Right renal pelvis (tissue), 4 donors: ENCODE measurements at places on chromosomes 7 and 10. TPM values are rescaled to one million over a fixed set of nuclear protein-coding genes. Genes with fewer than 3 reads are reported as not detected.

The CPA1 gene
- 1.0 TPM for polyA plus RNA-seq

GRCh38 chr7:47497367-47498096 is 84.4 kb downstream of the TNS3 start:
- DNase-seq, result no peak

The ZNF716 gene
- not detected for polyA plus RNA-seq

The DLX6 gene
- polyA plus RNA-seq, result not detected

DNA sequence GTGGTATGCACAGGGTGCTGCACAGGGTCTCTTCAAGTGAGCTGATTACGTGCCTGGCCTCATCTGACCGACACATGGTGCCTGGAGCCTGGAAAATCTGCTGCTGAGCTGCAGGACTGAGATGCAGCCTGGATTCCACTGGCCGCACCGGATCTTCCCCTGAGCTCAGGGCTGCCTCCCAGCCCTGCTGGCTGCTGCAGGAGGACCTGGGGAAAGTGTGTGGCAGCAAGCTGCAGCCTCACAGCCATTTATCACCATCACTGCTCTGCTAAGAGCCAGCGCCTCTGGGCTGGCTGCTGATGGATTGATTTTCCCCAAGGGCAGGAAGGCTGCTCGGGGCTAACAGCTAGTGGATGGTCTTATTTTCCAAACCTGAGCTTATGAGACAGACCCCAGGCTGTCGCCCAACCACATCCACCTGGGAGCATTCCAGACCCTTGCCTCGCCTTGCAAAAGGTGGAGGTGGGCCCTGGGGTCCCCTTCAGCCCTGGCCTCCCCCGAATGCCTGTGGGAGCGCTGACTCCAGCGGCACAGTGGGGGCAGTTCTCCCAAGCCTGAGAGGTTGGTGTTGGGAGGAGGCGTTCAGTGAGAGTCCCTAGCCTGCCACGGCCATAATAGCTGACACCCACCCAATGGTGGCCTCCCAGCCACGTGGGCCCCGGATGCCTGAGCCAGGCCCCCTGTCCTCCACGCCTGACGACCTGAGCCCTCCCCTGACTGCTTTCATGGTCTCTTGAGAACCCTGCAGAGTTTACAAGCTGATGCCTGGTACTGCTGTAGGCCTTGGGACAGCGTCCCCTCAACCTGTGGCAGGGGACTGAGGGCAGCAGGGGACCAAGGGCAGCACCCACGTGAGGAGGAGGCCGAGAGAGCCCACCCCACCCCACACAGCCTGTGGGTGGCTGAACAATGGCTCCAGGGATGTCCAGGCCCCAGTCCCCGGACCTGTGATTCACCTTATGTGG is 38.2 kb downstream of the STK32C start:
- no peak for DNase-seq

DNA sequence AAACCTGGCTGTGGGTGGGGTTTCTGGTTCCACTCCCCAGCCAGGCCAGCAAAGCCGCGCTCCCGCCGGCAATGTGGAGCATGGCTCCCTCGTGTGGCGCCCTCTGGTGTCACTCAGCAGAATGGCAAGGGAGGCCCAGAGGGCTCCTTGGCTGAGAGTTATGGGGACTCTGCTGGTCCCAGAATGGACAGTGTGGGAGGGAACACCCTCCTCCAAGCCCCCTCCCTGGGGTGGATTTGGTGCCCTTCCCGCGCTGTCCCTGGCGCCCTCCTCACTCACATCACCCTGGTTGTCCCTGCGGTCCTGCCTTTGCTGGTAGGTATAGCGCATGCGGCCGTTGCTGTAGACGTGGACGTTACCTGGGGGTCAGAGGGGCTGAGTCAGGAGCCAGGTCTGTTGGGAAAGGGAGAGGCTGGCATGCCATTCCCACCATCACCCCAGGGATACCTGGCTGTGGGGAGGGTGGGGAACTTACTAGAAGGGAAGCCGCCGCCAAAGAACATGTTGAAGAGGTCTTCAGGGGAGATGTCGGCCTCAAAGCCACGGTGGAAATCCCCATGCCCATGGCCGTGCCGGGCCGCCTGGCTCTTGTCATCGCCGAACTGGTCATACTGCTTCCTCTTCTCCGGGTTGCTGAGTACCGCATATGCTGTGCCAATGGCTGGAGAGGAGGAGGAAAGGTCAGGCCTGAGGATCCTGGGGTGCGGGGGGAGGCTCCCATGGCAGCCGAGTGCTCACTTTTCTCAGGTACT is 14.0 kb downstream of the DNAJB12 start:
- DNase-seq, result no peak

The ABCB8 gene
- 20.5 TPM for polyA plus RNA-seq

The OPALIN gene
- polyA plus RNA-seq, result not detected

GRCh38 chr10:73968098-73968521 is 29.8 kb upstream of the VCL start:
- no peak for DNase-seq

DNA sequence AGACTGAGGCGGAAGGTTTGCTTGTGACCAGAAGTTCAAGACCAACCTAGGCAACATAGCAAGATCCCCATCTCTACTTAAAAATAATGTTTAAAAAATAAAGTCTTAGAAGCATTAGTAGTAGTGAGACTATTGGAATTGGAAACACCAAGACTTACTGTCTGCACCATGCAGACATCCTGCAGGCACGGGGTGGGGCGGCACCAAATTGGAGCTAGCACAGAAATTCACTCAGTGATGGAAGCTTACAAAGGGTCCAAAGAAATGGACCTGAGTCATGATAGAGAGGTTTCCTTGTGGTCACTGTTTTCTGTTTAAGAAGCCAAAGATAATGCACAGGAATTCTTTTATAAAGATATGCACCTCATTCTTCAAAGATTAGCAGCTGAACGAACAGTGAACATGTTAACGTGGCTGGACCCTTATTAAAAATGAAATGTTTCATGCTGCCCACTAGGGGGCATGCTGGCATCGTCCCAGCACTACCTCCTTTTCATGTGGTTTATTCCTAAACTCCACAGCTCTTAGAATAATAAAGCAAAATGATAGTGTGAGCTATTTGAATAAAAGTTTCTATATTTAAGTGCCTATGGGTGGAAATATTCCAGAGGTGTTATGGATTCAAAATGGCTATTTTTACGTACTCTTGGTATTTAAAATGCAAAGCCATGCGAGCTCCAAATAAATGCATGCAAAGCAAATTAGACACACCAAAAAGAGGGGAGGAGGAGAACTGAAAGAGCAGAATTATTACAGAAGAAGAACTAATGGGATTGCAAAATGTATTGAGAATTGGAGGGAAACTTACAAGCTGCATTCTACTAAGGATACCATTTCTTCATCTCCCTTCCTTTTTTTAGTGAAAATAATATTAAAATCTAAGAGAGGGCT is 28.6 kb downstream of the PDSS1 start:
- no peak for DNase-seq

GRCh38 chr7:140232957-140233917 is 56.5 kb upstream of the KDM7A start:
- no peak for DNase-seq

The FGFBP3 gene
- 3.0 TPM for polyA plus RNA-seq

- DNase-seq, result no peak
Observed at GRCh38 chr7:47380325-47381133, 201.4 kb downstream of the TNS3 start.

The INSIG1 gene
- polyA plus RNA-seq, result 34.3 TPM

The IL2RA gene
- 0.47 TPM for polyA plus RNA-seq

DNA sequence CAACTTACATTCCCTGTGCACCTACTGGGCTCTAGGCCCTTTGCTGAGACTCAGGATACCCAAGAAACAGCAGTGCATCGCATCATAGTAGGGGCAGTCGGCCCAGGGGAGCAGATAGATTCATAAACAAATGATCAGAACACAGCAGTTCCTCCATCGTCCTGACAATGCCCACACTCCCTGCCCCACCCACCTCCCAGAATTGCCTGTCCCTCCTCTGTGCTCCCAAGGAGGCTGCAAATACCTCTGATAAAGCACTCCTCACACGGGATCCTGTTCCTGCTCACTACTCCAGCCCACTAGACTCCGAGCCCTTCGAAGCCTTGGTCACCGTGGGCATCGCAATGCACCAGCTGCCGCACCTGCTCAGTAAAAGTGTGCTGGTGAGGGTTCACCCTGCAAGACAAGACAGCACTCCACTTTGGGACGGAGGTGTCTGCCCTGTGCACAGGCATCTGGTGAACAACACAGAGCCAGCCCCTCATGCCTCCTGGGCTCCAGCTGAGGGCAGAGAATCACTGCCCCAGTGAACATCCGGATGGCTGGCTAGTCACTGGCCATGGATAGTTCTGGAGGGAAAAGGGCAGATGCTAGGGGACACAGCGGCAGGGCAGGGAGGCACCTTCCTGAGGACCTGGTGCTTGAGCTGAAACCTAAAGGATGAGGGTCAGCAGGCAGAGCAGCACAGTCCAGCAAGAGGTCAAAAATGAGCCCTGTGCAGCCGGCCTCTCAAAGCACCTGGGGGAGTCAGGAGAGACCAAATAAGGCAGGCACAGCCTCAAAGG is 60.7 kb downstream of the TNS3 start:
- no peak for DNase-seq

The NAT16 gene
- polyA plus RNA-seq, result not detected

DNA sequence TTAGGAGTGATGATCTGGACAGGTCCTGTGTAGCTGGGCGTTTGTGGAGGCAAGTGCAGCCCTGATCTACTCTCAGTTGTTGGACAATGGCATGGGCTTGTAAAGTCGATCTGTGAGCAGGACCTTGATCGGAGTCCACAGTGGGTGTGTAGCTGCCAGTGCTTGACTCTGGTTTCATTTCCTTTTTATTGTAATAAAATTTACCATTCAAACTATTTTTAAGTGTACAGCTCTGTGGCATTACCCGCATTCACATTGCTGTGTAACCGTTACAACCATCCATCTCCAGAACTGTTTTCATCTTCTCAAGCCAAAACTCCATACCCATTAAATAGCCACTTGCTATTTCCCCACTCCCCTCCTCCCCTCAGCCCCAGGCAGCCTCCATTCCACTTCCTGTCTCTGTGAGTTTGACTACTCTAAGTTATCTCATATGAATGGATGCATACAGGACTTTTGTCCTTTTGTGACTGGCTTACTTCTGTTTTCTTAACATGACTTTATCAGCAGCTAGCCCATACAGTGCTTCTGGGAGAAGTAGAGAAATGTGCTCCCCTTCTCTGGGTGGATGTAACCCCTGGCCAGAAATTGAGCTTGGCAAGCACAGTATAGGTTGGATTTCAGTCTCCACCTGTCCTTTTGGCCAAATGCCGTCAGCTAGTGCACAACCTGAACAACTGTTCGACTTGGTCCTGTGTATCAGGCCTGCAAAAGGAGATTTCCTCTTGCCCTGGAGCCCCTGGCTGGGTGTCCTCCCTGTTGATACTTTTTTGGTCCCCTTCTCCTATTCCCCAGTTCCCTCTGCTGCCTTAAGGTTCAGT is 180.0 kb downstream of the LRMDA start:
- DNase-seq, result no peak

DNA sequence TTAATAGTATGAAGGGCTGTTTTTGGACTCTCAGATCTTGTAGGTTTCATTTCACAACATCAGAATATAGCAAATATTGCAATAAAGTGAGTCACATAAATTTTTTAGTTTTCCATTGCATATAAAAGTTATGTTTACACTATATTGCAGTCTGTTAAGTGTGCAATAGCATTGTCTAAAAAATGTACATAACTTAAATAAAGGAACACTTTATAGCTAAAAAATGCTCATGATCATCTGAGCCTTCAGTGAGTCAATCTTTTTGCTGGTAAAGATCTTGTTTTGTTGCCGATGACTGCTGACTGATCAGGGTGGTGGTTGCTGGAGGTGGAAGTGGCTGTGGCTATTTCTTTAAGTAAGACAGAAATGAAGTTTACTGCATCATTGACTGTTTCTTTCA is 42.0 kb downstream of the ABCA13 start:
- DNase-seq, result no peak

DNA sequence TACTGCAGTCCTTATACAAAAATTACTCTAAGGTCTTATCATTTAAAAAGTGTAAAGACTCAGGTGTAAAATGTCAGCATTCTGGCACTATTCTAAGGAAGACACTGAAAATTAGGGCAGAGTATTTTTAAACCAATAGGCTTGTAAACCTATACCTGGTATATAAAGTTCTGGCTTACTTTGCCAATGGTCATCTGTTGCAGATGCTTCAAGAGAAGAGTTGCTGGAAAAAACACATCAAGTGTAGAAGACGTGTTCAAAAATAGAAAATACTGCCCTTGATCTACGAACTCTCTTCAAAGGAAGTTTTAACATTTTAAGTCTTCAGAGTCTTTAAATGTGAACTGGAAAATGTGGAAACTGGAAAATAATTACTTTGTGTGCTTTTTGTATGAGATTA is 23.9 kb downstream of the NT5C3A start:
- DNase-seq, result no peak

The ZNF117 gene
- 46.6 TPM for polyA plus RNA-seq

The SEPHS1 gene
- 137 TPM for polyA plus RNA-seq

The TYW1 gene
- 21.4 TPM for polyA plus RNA-seq

DNA sequence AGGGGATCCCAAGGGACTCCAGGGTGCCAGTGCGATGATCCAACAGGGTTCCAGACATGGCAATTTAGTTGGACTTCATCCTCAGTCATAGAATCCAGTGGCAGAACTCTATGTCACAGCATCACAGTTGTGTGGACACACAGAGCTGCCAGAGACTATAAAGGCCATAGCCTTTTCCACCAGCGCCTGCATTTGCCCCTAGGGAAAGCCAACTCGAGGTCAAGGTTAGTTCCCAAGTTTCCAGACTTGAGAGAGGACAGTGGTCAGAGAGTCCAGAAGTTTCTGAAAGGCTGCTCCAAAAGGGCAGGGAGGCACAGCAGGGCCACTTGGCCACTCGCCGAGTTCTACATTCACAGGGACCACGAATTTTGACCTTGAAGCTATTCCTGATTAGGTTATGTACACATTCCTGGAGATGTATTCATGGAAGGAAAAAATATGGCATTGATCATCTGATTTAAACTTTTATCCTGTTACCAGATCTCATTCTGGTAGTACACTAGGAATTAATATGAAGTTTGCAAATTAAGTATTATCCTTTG is 170.1 kb downstream of the KCNMA1 start:
- no peak for DNase-seq

DNA sequence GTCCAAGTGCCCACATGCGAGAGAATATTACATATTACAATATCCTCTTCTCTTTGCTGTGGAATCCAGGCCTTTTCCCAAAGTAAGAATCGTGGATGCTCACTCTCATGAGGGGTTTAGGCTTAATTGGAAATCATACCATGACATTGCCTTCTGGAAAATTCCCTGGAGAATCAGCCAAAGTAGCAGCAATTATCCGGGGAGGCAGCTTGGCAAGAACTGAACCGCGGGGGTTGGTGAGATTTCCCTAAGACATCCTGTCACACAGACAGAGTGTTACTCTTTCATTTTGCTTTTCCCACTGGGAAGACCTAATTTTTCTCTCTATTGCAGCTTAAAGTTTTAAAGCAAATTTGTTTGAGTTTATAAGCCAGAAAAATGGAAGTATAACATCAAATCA is 463.6 kb upstream of the DPP6 start:
- no peak for DNase-seq
